ENCODE measurements at places on chromosomes 4 and X.

GRCh38 chr4:128241425-128241913 is 46.1 kb downstream of the PGRMC2 start:
- no peak for DNase-seq

DNA sequence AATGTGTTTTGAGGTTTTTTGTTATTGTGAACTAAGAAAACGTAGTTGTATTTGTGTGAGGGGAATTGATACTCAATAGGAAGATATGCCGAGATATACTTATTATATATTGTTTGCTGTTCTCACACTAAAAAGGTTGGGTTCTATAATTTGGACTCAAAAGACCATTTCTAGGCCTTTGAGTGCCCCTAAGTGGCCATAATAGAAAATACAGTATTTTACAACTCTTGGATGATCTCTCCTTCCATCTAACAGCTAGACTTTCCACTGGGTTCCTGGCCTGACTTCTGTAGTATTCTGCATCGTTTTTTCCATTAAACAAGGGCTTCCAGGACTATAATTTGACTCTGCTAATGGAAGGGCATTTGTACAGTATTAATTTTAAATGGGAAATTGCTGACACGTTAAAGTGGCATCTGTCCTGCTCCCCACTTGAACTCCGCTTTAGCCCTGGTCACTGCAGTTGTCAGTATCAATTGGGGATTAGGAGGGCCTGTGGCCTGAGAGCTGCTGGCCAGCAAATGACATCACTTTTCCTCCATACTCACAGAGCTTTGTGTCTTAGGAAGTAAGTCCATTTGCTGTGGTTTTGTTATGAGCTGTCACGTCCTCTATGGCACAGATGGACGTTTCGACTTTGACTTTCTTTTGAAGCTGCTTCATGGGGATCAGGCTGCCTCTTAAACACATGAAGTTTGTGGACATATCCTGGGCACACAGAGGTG is 176.9 kb downstream of the SLIT2 start:
- no peak for DNase-seq

DNA sequence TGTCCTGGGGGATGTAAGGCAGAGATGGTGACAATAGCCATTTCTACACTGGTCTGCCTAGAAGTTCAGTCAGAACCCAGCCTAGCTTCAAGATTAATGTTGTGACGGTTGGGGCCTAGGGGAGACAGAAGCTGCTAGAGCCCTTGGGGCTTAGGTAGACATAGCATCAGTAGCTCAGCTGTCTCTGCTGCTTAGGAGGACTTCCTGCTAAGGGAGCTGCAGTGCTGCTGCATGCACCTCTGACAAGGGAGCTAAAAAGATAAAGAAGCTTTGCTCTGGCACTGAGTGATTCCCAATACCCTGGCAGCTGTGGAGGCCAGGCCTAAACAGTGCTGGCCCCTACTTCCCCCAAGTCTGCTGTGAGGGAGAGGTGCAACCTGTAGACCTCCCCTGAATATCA is 116.0 kb downstream of the CT47B1 start:
- DNase-seq = no peak

- no peak for DNase-seq
These were observed 104.0 kb upstream of the MBNL3 start for GRCh38 chrX:132592880-132593279.

- DNase-seq = no peak
These were observed 211.1 kb downstream of the GUCY2F start for GRCh38 chrX:109270580-109271484.

GRCh38 chrX:104105330-104106262 is 6.7 kb upstream of the ZCCHC18 start:
- no peak for DNase-seq

DNA sequence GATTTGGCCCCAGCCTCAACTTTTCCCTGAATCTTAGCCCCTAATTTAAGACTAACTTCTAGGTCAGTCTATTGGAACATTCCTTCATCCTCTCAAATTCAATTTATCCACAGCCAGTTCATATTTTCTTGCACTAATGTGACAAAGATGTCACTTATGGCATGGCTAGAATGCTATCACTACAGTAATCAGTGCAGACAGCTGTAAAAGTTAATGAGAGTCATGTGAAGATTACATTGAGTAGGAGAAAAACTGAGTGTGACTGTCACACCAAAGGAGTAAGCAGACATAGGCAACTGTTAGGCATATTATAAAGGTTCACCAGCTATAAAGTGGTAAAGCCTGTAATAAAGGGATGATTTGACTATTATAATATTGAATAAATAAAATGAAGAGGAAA is 42.6 kb downstream of the GABRG1 start:
- DNase-seq = no peak

DNA sequence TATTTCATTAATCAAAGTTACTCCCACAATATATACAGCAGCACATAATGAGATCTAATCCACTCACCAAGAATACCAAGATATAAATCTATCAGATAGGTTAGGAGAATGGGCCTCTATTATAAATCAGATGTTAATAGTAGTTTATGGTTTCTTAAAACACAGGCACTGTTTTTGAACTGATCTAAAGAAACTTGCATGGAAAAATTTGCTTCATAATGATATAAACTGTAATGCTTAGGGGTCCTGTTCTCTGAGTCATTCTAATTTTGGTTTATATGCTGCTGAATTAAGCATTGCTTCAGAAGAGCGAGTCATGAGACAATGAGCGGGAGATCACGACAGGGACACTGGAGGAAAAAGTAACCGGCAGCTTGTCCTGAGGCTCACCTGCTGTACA is 113.3 kb upstream of the OTUD4 start:
- no peak for DNase-seq

- DNase-seq = no peak
These were observed 20.9 kb downstream of the CSF2RA start for GRCh38 chrX:1289535-1289934.

DNA sequence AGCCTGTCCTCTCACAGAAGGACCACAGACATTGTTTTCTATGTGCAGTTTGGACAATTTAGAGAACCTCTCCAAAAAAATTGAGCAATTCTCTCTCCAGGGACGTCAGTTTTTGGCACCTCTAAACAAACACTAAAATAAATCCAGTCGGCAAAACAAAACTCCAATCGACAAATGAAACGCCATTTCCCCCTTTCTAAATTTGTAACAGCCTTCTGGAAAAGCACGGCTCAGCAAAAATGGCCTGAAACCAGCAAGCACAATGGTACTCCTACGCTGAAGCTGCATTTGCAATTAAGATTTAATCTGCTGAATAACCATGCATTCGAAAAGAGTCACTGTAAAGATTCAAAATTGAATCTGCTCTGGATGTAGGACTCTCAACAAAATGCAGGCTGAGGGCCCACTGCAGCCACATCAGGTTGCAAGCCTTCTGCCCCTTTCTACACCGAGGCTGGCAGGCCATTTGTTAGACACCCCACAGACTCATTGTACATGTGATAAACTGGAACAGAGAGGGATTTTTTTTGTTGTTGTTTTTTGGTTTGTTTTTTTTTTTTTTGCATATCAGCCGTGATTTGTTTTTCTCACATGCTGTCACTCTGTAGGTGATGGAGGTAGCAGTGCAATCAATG is 79.9 kb upstream of the MAP3K15 start:
- DNase-seq = no peak

- DNase-seq = no peak
These were observed 398.7 kb upstream of the PPP1R2C start for GRCh38 chrX:43176686-43177085.
